ENCODE measurements at places on chromosomes 3 and 15.

GRCh38 chr15:74726774-74727164 is 1.4 kb upstream of the CYP1A1 start:
- DNase-seq, result no peak

- no peak for DNase-seq
These were observed 65.5 kb downstream of the WHAMM start for GRCh38 chr15:82874961-82875360.

DNA sequence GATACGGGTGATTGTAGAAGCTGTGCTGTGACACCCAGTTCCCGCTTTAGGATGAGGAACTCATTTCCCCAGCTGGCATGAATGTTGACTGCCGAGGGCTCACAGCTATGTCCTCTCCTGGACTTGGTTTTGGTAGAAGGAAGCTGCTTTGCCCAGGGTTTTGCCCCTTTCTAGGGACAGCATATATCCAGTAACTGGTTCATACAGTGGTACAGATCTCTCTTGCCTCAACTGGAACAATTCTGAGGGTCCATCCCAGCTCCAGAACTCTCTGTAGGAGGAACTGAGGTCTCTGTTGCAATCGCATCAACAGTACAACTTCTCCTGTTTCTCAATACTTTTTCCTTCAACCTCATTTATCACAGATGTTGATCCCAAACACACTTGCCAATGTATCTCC is 54.5 kb upstream of the FNDC3B start:
- no peak for DNase-seq

GRCh38 chr15:73912030-73912596 is 14.1 kb upstream of the LOXL1 start:
- no peak for DNase-seq

- DNase-seq, result no peak
These were observed 267.4 kb upstream of the HES1 start for GRCh38 chr3:193868590-193868989.

DNA sequence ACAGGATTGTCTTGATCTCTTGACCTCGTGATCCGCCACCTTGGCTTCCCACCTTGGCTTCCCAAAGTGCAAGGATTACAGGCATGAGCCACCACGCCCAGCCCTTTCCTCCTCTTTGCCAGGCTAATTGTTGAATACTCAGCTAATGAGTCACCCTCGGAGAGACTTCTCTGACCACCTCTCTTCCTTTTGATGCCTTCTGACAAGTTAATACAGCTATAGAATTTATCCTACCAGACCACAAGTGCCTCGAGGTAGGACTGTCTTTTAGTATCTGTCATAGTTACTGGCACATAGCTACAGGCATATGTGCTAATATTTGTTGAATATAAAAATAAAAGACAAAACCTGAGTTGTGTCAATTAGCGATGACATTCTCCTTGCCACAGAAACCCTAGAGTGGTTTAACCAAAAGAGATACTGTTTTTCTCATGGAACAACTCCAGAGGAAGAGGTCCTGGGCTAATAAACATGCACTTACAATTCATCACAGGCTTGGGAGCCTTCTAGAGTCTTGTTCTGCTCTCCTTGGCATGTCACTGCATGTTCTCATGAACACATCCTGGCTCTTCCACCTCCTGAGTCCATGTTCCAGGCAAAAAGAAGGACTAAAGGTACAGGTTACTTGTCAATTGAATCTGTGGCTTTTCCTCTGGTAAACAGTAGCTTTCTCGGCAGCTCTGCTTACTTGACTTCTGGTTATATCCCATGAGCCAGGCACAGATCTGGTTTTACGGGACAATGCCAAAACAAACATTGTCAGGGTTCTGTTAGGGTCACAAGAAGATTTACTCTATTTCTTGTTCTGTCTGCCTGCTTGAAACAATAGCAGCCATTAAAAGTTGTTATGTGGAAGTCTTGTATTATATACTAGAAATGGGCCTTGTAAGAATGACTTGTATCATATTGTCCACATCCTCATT is 332.3 kb downstream of the THSD4 start:
- no peak for DNase-seq

- DNase-seq, result no peak
These were observed 13.2 kb upstream of the ZBTB20 start for GRCh38 chr3:115160295-115160694.

DNA sequence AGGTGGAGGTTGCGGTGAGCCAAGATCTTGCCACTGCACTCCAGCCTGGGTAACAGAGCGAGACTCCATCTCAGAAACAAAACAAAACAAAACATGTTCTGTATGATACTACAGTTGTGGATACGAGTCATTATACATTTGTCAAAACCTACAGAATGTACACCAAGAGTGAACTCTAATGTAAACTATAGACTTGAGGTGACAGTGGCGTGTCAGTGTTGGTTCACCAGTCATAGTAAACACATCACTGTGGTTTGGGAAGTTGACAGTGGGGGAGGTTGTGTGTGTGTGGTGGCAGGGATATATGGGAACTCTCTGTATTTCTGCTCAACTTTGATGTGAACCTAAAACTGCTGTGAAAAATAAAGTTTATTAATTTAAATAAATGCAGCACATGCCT is 33.0 kb upstream of the GNB5 start:
- no peak for DNase-seq
